ENCODE measurements at places on chromosomes 7 and 10. TPM values are rescaled to one million over a fixed set of nuclear protein-coding genes. Genes with fewer than 3 reads are reported as not detected.

DNA sequence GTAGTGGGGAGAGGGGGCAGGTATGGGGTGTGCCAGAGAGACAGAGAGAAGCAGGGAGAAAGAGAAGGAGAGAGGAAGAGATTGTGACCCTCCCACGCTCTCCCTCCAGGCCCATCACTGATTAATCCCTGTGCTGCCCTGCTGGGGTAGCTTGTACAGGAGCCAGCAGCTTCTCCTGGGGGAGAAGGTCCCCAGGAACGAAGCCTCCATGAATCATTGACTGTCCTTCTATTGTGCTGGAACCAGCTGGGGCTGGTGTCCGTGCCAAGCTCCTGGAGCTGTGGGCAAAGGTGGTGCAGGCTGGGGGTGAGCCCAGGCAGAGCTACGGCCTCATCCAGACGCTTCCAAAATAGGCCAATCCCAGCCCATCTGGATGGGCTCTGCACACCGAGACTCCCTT, 20.9 kb downstream of the AQP1 start:
- DNase-seq, result peak; percentile 85

- DNase-seq, result no peak
Measured at GRCh38 chr7:108254259-108254658, 124.1 kb upstream of the LAMB4 start.

DNA sequence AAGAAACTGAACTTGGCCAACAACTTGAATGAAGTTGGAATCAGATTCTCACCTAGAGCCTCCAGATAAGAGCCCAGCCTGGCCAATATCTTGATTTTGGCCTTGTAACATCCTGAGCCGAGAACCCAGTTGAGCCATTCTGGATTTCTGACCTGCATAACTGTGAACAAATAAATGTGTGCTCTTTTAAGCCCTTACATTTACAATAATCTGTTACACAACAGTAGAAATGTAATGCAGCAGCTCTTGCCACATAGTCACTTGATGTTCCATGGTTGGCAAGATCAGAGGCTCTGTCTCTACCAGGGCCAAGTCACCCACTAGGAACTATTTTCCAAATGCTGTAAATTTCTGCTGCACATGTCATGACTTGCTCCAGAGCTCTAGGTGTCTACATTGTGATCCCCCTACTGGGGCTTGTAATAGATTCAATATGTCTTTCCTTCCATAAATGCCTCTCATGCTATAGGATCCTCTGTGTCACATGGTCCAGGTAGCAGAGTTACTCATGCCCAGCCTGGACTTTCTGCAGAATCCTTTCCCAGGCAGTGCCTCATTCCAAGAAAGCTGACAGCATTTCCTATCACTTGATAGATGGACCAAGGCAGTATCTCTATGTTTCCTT, 11.4 kb upstream of the RBM20 start:
- DNase-seq, result no peak

DNA sequence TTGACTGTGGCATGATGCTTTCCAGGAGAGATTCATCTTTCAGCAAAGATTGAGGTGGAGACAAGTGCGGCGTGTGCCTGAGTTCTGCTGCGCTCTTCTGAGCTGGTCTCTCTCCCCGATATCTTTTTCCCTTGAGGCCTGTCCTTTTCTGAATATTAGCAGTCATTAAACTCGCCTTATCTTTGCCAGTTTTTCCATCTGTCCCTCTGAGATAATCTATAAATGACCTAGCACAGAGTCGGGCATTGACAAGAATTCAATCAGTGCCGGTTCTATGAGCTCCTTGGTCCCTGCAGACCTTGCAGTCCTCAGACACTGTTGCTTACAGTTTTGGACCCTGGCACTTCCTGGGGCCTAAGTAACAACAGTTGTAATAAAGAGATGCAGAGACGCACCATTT, 89.7 kb upstream of the IKZF1 start:
- DNase-seq, result no peak

DNA sequence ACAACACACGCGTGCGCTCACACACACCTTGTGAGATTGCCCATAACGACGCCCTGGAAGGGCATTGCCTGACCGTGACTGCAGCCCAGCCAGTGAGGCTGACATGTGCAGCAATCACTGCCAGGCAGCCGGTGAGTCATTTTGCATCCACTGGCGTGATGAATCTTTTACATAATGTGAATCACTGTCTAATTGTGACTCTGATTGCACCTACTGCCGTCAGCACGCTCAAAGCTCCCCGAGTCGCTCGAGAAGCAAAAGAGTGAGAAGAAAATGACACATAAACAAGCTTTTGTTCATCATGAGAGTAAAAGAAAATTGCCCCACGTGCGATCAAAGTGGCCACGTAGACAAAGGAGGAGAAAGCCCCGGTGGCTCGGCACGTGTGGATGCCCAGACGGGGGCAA, 117.4 kb upstream of the PFKP start:
- DNase-seq, result peak; percentile 60

DNA sequence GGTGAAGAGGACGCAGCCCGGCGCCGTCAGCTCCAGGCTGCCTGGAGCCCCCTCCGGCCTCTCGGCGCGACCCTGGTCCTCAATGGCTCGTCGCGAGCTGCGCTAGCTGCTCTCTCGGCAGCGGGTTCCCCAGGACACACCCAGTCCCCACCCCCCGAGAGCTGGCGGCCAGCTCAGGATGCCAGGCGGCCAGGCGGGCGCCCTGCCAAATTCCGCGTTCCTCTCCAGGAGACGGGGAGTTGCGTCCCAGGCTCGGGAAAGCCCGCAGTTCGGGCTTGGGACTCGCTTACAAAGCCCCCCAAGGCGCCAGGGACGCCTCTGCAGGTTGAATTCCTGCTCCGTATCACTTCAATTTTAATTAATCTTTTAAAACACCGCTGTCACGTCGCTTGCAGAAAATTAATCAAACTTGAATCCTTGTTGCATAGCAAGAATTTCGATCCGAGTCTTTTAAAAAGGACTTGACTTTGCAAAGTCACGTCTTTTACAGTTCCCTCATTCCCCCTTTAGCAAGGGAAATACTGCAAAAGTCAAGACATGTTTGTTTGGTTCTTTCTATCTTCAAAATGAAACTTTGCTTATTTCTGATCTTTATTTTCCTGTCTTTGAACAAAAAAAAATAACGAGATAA, 28.2 kb downstream of the SKIDA1 start:
- DNase-seq, result peak; percentile 73

- peak; percentile 96 for DNase-seq
Measured at GRCh38 chr7:96314402-96315124, 7.3 kb downstream of the SLC25A13 start.

DNA sequence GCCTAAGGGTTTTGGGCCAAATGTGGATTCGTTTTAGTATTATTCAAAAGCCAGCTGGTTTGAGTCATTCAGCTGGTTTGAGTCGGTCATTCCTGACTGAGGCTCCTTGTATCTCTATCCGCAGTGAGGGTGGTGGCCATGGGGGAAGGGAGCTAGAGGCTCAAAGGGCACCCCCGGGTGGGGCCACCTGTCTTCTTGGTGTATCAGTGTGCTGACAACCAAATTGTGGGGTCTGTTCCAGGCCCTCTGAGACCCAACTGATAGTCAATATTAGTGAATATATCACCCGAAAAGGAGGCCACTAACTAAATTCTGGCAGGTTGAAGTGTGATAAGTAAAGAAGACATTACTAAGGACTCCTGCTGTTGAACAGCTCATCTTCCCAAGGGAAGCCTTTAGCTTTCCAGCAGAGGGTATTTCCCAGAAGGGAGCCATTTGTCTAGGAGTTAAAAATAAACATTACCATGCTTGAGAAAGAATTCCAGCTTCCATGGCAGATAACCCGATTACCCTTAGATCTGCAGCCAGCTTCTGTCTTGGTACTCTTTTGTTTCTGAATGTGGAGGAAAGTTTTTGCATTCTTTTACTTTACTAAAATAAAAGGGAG, 29.9 kb upstream of the DDX50 start:
- peak; percentile 59 for DNase-seq

DNA sequence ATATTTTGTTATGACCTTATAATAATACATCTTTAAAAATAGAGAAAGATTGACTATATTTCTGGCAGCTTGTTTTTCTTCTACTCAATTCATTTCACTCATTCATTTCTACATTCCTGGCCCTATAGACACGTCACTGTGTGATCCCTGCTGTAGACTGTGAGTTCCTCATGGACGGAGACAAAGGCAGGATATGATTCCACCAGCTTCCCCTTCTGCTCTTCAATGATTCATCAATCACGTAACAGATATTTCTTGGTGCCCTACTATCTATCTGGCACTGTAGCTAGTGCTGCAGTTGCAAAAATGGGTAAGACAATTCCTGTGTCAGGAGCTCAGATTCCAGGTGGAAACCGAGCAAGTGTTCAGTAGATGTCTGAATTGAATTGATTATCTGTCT, 415.0 kb downstream of the SFMBT2 start:
- no peak for DNase-seq

GRCh38 chr10:98460837-98461499, 14.2 kb upstream of the HPS1 start:
- peak; percentile 95 for DNase-seq

DNA sequence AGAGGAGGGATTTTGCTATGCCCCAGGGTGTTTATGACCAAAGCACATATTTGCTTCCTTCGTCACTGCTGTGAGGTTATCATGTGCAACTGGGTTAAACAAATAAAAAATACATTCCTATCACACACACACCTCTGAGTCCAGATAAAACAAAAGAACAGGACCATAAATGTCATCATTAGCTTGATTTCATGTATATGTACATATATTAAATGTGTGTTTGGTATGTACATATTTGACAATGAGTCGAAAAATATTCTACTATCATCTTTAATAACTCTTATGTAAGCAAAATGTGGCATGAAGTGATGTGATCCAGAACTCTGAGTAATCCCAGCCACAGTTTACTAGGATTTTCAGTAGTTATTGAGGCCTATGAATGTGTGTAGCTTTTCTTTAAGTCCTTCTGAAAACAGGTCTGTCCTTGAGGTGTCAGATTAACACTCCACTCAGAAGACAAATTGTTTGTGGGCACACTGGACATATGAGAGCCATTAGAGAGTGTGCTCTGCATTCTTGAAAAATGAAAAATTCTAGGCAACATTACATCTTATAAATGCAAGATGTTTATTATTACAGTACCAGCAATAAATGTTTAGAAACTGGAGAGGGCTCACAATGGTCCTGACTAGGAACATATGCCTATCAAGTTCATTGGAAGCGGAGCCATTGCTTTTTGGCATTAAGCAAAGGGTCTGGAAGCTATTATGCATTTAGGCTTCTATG, 335.1 kb upstream of the SEMA3A start:
- DNase-seq, result peak; percentile 91

GRCh38 chr10:6201516-6201975, 1.2 kb upstream of the PFKFB3 start:
- DNase-seq, result peak; percentile 45

PDZD7 gene
- 4.7 TPM for total RNA-seq

BMPER gene
- 0.35 TPM for total RNA-seq

CHN2 gene
- 3.5 TPM for total RNA-seq

AFAP1L2 gene
- 71.4 TPM for total RNA-seq

MRM2 gene
- total RNA-seq, result 25.9 TPM

Measured in renal cortical epithelial cell (primary cell).